ENCODE measurements at places on chromosomes 2 and 18.

DNA sequence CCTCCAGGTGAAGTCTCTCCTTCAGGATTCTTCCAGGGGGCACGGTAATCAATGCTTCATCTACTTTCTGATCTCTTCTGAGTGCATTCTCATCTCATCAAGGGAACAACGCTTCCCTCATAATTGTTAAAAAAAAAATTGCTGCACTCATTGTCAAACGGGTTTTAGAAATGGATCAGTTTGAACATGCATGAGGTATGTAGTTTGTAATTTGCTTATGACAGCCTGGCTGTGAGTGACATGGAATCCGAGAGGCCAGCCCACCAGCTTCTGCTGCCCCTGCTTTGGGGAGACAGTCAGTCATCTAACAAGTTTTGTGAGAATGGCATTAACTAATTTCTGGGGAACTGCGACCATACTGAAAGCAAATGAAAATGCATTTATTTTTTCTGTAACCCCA lies 791.9 kb upstream of the SOX11 start:
- DNase-seq = no peak

DNA sequence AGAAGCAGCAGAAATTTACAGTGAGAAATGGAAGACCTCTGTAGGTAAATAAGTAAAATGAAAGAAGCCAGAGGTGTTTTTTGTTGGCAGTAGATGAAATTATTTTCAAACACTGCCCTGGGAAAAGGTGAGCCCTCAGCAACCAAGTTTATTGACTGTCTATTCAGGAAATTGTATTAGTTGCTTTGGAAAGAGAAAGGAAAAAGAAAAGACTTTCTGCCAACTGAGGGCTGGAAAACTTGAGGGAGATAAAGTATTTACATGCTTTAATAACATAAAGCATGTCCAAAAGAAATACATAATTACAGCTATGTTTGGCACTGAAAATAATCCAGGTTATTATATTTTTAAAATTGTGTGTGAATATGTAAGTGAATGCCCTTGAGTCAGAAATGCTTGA lies 14.7 kb downstream of the CRIM1 start:
- no peak for DNase-seq

DNA sequence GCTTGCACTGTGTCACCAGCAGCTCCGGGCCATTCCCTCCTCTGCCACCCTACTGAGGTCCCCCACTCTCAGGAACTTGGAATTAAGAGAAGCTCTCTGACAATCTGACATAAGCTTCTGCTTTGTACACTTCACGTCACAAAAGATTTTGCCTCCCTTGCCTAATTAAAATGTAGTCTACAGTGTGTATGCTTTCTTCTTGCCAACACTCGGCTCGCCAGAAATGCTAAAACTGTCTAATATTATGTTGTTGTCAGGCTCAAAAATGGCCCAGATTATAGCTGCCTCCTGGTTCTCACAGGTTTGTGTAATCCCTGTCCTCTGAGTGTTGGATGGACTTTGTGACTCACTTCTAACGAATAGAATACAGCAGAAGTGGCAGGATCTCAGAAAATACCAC lies 474.7 kb downstream of the MBD2 start:
- no peak for DNase-seq

DNA sequence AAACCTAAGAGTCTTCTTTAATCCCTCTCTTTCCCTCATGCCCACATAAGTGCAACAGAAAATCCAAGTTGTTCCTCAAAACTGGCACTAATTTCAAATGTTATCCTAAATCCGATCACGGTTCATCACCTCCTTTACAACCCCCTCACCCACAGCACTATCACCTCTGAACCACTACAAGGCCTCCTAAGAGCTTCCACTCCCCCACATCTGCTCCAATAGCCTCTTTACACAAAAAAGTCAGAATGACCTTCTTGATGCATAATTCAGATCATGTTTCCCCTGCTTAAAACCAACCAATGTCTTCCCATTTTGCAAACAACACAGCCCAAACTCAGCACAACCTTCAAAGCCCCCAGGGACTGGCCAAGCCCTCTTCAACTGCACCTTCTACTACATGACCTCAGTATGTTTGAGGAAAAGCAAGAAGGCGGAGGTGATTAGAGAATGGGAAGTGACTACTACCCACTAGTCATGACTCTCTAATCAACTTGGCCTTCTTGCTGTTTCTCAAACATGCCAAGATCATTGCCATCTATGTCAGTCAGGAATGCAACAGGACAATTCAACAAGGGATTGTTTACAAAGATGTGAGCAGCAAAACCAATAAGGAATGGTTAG lies 34.6 kb upstream of the GCC2 start:
- DNase-seq = no peak

DNA sequence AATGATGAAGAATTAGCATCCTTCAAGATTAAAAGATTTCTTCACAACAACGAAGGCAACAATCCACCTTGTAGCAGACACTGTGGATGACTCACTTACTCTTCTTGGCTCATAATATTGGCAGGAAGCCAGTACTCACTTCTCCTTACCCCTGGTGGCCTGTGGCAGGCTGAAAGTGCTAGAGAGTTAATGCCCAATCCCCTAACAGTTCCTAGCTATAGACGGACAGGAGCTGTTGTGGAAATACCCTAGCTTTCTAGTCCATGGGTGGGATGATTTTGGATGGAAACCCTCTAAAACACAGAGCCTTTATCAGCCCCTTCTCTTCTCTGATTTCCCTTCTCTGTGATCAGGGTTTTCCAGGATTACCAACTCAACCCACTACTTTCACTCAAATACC lies 128.6 kb upstream of the NYAP2 start:
- DNase-seq = peak; percentile 47

DNA sequence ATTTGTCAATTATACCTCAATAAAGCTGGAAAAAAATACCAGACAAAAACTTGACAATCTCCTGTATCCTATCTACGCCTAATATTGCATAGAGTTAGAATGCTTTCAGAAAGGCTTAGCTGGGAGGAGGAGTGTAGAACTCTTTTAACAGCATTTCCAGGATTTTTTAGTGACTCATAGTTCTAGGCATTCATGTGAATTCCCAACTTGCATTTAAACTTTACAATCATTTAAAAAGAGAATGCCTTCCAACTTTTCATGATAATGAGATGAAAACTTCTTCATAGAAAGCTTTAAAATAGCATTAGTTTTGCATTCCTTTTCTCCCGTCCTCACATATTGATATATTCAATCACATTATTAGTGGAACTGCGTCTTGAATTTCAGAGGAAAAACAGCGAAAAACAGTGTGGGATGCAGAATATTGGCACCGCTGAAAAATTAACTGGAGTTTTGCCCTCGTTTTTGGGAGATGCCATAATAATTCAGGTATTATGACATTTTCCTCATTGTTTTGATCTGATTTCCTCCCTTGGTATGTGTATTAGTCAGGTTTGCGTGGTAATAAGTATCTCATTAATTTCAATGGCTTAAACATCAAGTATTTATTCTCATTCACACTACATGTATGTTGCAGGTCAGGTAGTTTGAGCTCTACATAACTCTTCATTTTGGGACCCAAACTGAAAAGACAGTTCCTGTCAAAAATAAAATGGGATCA lies 293.2 kb upstream of the FIGN start:
- no peak for DNase-seq

GRCh38 chr2:232436381-232437194 lies 19.4 kb upstream of the ALPI start:
- DNase-seq = no peak

GRCh38 chr2:156253765-156254164 lies 78.8 kb downstream of the NR4A2 start:
- DNase-seq = no peak

- no peak for DNase-seq
Observed at GRCh38 chr18:62023536-62023935, 130.7 kb upstream of the RNF152 start.

- DNase-seq = no peak
Observed at GRCh38 chr2:190158798-190159434, 96.4 kb upstream of the MSTN start.

- DNase-seq = peak; percentile 28
Observed at GRCh38 chr2:120228503-120228902, 5.3 kb upstream of the TMEM185B start.

- DNase-seq = no peak
Observed at GRCh38 chr2:162581959-162582798, 238.2 kb downstream of the GCA start.

GRCh38 chr2:197838036-197838435 lies 33.6 kb downstream of the PLCL1 start:
- no peak for DNase-seq

DNA sequence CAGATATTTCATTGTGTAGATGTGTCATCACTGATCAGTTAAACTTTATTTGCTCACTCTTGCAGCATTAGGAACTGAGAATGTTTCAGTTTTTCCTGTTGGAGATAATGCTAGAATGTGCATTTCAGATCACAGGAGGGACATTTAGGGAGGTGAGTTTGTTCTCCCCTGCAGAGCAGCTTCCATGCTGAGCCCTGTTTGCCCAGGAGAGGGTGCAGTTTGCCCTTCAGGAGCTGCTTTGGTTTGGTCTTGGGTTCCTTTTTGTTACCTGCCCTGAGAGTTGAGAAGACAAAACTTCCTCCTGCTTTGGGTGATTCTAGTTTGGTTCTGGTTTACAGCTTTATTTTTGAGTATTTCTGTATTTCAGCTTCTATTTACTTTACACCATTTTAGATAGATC lies 49.9 kb downstream of the DGKD start:
- DNase-seq = peak; percentile 19

- no peak for DNase-seq
Observed at GRCh38 chr2:102063487-102063911, 71.7 kb downstream of the IL1R2 start.

- no peak for DNase-seq
Observed at GRCh38 chr2:191345788-191346187, 100.6 kb downstream of the MYO1B start.

GRCh38 chr2:24820598-24821432 lies 27.6 kb downstream of the CENPO start:
- DNase-seq = no peak

GRCh38 chr2:142981756-142982155 lies 104.3 kb downstream of the KYNU start:
- no peak for DNase-seq

GRCh38 chr2:237456200-237456843 lies 30.7 kb upstream of the MLPH start:
- no peak for DNase-seq

- no peak for DNase-seq
Observed at GRCh38 chr2:219777388-219777787, 150.0 kb downstream of the SLC4A3 start.

- DNase-seq = no peak
Observed at GRCh38 chr18:77060151-77060550, 72.4 kb downstream of the MBP start.

DNA sequence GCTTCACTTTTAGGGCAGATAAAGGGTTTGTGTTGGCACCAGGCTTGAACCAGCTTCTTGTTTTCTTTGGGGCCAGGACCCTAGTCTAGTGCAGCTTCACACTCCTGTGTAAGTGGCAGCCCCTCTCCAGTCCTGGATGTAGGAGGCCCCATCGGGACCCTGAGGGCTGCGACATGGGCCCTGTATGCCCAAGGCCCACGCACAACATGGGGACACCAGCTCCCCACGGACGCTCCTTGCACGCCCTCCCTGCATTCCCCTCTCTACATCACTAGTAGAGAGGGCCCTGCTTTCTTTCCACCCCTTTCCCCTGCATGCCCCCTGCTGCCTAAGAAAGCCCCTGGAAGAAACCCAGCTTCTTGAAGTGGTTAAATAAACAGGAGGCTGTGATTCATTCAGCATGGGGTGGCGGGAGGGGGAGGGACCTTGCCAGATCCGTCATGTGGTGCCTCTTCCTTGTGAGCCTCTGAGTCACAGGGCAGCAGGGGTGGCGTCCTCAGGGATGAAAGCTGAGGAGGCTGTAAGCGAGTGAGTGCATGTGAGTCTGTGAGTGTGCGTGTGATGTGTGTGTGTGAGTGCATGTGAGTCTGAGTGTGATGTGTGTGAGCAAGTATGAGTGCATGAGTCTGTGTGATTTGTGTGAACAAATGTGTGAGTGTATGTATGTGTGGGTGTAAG lies 42.5 kb downstream of the COPS8 start:
- DNase-seq = peak; percentile 3

GRCh38 chr2:239291475-239292350 lies 109.1 kb downstream of the HDAC4 start:
- DNase-seq = peak; percentile 91

DNA sequence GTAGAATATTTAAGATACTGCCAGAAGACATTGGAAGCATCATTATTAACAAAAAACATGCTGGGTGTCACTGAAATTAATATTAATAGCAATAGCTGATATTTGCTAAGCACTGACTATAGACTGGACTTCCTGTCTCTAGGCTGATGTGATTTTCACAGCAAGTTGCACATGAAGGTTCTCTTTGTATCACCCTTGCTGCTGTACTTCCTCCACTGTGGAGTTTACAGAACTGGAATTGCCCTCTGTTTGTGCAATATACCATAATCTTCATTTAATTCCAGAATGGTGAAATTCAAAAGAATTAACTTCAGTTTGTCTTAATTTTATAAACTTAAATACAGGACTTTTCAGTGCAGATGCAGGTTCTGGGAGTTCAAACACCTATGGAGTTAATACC lies 585.1 kb downstream of the RNF144A start:
- no peak for DNase-seq

GRCh38 chr18:64275593-64276300 lies 126.9 kb upstream of the LINC00305 start:
- DNase-seq = no peak

GRCh38 chr2:97982621-97983020 lies 13.1 kb downstream of the TMEM131 start:
- DNase-seq = no peak

GRCh38 chr2:231163414-231164095 lies 34.9 kb upstream of the ARMC9 start:
- DNase-seq = no peak

GRCh38 chr2:233233618-233234230 lies 17.7 kb upstream of the ATG16L1 start:
- no peak for DNase-seq

DNA sequence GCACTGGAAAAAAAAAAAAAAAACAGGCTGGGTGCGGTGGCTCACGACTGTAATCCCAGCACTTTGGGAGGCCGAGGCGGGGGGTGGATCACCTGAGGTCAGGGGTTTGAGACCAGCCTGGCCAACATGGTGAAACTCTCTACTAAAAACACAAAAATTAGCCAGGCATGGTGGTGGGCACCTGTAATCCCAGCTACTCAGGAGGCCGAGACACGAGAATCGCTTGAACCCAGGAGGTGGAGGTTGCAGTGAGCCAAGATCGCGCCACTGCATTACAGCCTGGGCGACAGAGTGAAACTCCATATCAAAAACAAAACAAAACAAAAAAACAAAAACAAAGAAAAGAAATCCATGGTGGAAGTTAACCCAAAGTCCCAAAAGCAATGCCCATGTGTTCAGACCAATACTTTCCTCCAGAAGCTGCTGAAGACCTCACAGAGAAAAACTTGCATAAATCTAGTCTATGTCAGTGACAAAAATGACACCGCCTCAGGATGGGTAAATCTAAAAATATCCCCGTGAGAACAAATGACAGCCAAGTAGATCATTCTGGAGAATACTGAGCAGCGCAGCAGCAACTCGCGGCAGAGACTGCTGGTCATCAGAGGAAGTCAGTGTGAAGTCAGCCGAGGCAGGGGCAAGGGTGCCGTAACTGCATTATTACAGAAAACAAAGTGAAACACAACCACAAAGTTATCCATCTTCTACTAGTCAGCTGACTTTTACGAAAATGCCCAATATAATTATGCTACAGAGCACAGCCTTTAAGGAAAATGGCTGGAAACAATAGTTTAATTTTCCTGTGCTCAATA lies 41.0 kb downstream of the LPIN2 start:
- DNase-seq = no peak

Measured in NCI-H1417 (cell line).